DMS153 (cell line): ENCODE measurements at places on chromosomes 7 and 10.

GRCh38 chr10:102630663-102631062 is 13.6 kb upstream of the TRIM8 start:
- DNase-seq = no peak

GRCh38 chr10:51596695-51597094 is 102.7 kb downstream of the CSTF2T start:
- no peak for DNase-seq

DNA sequence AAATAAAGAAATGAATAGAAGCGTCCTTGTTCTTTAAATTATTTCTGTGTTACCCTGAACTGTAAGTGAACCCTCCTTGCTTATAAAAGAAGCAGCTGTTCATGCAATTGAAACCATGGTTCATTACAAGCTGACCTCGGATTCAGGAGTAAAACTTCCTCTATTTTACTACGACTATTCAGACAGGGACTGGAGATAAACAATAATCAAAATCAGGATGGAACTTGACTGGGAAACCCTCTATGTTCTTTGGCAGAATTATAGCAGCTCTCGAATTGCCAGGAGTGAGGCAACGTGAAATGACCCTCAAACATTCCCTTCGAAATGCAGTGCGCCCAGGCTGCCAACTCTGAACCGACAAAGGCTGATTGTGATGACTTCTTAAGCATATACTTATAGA is 172.1 kb downstream of the CYP26A1 start:
- DNase-seq = no peak

DNA sequence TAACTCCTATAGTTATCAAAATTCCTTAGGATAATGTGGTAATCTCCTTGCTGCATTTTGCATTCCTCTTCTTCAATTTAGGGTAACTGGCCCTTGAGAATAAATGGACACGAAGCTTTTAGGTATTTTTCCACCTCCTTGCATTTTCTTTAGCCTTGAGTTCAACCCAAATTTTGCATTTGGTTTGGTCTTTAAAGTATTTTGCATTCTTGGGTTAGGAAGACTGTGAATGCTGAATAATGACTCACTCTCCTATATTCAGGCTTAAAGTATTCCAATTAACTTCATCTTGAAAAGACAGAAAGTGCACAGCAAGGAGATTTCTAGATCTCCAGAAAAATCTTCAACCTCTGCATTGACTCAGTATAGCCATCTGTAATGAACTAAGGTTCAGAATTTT is 47.3 kb downstream of the TFPI2 start:
- no peak for DNase-seq

DNA sequence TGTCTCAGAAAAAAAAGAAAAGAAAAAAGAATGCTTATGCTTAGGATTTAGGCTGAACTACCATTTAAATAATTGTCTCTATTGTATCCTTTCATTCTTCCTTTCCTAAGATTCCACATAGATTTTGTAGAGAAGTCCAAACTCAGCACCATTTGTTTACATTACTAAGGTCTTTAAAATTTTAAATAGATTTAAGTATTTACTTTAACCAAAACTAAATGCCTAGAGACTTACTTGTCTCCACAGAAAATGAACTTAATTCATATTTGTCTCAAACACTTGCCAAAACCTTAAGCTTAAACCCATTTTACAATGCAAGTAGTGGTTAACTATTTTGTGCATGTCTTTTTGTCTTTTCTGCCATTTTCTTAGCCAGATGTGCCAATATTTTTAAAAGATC is 54.1 kb upstream of the ABI1 start:
- no peak for DNase-seq

DNA sequence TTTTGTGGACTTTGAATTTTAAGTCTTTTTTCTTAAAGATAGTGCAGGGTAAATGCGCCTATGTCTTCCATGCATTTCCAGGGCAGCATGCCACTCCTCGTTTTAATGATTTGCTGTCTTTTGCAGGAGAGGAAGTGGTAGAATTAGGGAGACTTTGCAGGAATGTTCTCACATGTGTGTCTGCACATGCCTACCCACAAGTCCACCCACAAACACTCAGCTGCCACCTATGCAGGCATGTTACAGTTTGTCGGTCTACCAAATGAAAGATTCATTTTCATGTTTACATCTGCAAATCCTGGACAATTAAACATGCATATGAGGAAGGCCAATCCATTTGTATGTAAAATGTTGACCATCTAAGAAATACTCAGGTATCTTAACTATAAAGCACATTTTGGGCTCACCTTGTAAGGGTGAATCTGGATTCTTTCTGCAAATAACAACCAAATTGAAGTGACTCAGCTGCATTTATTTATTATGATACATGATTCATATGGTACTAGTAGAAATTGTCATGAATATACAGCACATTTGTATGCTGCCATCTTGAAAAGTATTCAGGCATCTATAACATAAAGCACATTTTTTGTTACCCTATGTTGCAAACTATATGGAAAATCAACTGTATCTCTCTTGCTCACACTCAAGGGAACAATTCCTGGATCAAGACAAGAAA is 4.7 kb upstream of the TEX36 start:
- no peak for DNase-seq

DNA sequence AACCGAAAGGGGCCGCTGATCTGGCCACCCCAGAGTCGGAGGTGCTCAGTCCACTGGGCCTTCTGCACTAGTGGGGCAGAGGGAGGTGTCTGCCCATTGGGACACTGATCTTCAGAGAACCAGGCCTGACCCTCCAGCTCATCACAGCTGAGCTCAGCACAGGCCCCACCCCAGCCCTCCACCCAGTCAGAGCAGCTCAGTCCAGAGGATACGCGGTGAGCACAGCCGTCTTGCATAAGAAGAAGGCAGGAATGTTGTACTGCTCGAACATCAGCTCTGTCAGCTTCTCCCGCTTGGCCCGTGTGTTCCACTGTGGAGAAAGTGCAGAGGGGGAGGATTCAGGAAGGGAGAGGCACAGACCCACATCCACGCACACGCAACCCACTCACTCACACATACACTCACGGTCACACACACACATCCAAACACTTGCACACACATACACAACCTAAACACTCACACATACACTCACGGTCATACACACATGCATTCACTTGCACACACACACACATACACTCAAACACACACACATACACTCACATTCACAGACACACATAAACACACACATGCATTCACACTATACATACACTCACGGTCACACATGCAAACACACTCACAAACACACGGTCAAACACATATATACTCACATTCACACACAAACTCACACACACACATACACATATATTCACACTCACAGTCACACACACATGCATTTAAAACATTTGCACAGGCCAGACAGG is 6.3 kb downstream of the ACTL6B start:
- no peak for DNase-seq

DNA sequence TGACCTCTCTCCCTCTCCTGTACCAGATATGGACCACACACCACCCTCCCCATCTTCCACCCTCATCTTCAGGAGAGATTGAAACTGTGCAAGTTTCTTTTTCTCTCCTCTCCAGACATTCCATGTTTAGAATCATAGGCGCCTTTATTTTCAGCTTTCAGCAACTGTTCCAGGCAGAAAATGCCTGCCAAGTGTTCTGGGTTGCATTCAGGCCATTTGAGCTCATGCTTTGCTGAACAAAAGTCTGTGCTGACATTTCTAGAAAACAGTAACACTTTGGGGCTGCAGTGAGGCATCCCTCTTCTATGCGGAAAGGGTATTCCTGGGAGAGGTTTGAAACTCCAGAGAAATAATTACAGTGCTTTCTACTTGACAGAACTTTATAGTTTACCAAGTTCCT is 361.7 kb downstream of the GPAM start:
- DNase-seq = no peak

- no peak for DNase-seq
Measured at GRCh38 chr10:49743464-49744075, 18.6 kb downstream of the OGDHL start.

DNA sequence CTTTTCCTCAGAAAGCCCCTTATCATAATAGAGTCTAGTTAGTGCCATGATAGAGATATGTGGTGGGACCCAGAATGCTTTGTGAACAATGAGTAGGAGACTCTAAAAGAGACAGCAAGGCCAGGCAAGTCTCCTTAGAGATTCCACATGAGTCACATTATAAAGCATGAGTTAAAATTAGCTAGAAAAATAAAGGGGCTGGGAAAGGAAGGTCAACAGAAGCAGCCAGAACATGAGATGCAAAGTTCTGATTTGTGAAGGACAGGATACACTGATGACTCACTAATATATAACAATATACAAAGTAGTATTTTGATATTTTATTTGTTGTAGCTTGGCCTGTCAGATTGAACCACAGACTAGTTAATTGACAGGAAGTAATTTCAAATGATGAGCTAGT is 25.3 kb upstream of the SNX13 start:
- DNase-seq = no peak

DNA sequence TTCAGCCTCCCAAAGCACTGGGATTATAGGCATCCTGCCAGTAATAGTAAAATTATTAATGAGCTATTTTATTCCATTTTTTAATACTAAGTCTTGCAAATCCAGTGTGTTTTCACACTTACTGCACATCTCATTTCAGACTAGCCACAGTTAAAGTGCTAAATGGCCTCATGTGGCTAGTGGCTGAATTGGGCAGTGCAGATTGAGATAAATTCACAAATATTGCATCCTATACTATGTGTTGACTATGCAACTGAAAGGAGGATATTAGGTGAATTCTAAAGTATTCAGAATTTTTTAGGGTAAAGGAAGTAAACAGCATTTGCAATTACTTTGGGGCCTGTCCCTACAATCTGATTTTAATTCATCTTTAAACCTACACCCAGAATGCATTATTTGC is 10.2 kb downstream of the APBB1IP start:
- DNase-seq = no peak

GRCh38 chr10:91593366-91593765 is 39.5 kb downstream of the PPP1R3C start:
- DNase-seq = no peak
